ENCODE measurements at places on chromosomes 3 and 15.

DNA sequence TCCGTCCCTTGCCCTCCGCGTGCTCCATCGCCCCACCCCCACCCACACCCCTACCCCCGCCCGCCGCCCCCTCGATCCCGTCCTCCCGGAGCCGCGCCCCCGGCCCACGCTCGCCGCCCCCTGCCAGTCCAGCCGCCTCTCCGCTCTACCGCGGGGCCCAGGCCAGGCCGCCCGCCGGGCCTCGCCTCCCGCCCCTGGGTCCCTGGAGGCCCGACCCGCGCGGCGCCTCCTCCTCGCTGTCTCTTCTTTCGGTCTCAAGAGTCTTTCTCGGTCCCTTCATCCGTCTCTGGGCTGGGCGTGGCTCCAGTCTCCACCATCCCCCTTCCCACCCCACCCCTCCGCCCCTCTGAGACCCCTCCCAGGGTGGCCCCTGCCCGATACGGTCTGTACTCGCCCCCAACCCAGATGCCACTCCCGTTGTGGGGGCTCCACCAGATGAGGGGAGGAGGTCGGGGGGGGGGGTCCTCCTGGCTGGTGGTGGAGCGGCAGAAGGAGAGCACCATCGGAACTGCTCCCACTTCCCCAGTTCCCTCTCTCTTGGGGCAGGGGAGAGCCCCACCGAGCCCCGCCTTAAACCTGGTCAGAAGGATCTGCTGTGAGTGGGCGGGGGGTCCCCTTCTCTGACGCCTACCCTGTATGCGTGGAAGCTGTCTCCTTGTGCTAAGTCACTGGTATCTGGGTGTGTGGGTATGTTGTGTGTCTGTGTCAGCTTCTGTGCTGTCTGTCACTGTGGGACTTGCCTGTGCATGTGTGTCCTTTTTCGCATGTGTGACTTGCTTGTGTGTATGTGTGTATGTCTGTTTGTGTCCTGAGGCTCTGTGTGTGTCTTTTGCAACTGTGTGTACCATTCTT is 1.0 kb downstream of the PRKCD start:
- peak; percentile 49 for DNase-seq

GRCh38 chr3:40255532-40255931 is 54.0 kb upstream of the EIF1B start:
- no peak for DNase-seq

- no peak for DNase-seq
These were observed 68.4 kb upstream of the NR2F2 start for GRCh38 chr15:96262097-96262496.

- DNase-seq: no peak
These were observed 23.0 kb upstream of the MUC20 start for GRCh38 chr3:195697582-195698324.

- DNase-seq: no peak
These were observed 60.3 kb downstream of the SYNM start for GRCh38 chr15:99165020-99165790.

DNA sequence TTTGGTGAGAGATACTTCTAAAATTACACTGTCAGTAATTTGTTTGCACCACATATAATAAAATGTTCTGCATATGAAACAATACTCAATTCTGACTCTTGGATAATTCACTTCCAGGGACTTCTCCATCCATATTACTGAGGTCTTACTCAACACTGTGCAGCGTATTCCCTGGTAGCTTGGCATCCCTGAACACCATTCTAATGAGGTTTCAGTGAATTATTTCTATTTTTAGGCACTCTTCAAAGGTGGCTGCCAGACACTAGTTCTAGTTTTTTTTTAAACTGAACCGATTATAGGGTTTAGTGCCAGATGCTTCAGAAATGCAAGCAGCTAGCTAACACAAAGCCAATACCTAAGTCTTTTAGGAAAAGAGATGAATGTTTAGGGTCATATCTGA is 283.3 kb downstream of the FEZF2 start:
- DNase-seq: no peak

DNA sequence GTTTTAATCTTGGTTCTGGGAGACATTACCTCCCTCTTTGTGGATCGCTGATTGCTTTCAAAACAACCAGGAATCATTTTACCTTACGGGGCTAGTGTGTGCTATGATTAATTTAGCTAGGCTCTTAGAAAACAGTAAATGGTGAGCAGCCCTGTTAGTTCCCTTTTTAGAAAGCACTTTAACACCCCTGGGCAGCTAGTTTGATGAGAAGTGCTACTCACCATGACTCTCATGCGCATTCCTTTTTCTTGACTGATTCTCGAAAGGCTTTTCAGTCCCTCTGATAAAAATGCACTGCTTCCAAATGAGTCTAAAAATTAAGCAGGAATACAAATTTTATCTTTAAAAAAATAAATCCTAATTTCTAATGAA is 75.3 kb upstream of the LEKR1 start:
- DNase-seq: no peak

- no peak for DNase-seq
These were observed 14.5 kb downstream of the TMEM41A start for GRCh38 chr3:185484296-185484695.

- DNase-seq: no peak
These were observed 68.4 kb upstream of the CD96 start for GRCh38 chr3:111473550-111473949.

DNA sequence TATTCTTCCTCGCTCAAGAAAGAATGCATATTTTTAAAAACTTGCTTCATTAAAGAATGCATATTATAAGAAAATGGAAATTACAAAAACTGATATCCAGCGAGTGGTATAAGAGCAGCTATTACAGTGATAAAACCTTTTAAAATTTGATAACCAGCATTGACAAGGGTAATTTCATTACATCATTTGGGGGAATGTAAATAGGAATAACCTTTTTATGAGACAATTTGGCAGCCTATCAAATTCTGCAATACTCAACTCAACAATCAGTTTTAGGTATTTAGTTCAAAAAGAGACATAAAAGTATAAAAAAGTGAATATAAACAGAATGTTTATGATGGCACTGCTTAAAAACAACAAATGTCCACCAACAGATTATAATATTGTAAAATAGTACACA is 35.4 kb downstream of the MAP4 start:
- DNase-seq: no peak

- DNase-seq: no peak
These were observed 377.7 kb upstream of the RBMS3 start for GRCh38 chr3:28903171-28903601.

GRCh38 chr3:147389717-147390116 is 16.6 kb downstream of the ZIC4 start:
- DNase-seq: no peak

DNA sequence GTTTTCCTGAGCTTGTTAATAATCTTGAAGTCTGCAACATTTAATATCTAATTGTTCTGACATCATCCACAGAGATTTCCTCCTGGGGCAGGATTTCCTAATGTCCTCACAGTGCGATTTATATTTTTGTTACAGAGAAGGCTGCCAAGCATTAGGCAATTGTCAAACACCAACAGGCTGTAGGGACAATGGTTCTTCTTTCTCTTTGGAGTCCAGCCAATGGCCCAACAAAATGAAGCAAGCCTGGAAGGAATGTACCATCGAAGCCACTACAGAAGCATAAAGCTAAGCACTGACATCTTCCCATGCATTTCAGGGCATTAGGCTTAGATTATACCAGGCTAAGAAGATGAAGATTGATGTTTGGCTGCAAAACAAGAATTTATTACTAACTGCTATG is 173.0 kb upstream of the FRMD4B start:
- no peak for DNase-seq

- peak; percentile 60 for DNase-seq
These were observed 122.6 kb downstream of the LRIG1 start for GRCh38 chr3:66378256-66378655.

DNA sequence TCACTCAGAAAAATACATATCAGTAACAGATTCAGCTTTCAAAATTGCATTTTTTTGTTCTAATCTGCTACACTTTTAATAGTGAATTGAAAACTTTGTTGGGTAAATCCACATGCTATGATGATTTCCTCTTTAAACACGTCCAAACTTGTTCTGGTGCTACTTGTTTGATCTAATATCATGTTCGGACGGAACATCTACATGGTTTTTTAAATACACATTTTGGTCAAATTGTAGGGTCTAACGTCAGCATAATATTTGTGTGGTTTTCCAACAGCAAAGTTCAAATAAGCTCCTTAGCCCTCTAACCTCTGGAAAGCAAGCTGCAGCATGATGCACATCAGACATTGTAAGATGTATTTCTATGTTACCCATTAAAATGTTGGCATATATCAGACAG is 98.5 kb upstream of the OSTN start:
- DNase-seq: no peak

- no peak for DNase-seq
These were observed 246.1 kb downstream of the TBL1XR1 start for GRCh38 chr3:176951144-176951543.

DNA sequence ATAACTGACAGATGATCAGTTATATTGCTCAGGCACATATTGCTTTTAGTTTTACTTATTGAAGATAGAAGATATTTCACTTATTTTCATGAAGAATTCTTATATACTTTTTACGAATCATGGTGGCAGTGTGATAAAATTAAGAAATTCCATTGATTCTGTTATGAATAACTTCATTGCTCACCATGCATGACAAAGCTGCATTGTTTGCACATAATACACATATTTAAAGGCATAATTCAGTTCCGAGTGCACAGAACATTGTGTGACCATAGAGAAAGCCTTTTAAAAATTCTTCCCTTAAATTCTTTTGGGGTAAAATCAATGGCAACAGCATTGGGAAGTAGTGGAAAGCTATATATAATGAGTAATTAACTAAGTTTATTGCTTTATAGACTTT is 82.5 kb upstream of the NAALADL2 start:
- no peak for DNase-seq

GRCh38 chr3:186525369-186526255 is 18.6 kb downstream of the CRYGS start:
- no peak for DNase-seq

- DNase-seq: no peak
These were observed 67.9 kb upstream of the TNFSF10 start for GRCh38 chr3:172591125-172591605.

DNA sequence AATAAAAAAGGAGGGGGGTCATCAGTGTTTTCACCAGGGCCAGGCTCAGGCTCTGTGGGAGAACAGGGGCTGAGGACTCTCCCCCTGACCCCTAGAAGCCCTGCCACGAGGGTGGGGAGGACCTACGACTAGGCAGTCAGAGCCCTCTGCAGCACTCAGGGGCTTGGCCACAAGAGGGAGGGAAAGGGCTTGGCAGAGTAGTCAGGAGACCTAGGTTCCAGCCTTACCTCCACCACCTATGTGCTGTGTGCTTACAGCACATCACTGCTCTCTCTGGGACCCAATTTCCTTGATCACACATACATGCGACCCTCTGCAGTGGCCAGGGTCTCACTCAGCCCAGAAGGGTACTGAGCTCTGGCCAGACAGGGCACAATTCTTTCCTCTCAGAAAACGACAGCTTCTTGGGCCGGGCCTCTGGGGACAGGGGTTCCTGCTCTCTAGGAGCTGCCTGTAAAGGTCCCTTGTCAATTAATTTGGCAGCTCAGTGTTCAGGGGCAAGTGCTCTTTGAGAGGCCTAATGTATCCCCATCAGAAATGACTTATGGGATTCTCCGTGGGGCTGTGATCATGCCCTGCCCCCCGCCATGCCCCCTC is 16.4 kb upstream of the SKIC8 start:
- no peak for DNase-seq

GRCh38 chr3:30578479-30578878 is 27.9 kb upstream of the TGFBR2 start:
- no peak for DNase-seq

GRCh38 chr15:40330368-40330836 is 6.9 kb downstream of the INAFM2 start:
- no peak for DNase-seq

DNA sequence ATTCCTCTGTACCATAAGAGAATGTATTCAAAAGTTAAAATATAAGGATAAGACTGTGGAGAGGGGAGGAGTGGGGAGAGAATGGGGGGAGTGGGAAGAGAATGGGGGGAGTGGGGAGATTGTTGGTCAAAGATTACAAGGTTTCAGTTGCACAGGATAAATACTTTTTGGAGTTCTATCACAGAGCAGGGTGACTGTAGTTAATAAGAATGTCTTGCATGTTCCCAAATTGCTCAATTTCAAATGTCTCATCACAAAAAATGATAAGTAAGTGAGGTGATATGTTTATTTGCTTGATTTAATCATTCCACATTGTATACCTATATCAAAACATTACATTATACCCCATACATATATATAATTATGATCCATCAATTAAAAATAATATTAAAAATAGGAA is 23.0 kb upstream of the MEF2A start:
- no peak for DNase-seq

GRCh38 chr15:84023636-84024035 is 211.9 kb upstream of the GOLGA6L4 start:
- DNase-seq: no peak

GRCh38 chr3:132073771-132074170 is 39.0 kb upstream of the CPNE4 start:
- no peak for DNase-seq

GRCh38 chr3:140165781-140166180 is 230.8 kb downstream of the CLSTN2 start:
- DNase-seq: no peak

DNA sequence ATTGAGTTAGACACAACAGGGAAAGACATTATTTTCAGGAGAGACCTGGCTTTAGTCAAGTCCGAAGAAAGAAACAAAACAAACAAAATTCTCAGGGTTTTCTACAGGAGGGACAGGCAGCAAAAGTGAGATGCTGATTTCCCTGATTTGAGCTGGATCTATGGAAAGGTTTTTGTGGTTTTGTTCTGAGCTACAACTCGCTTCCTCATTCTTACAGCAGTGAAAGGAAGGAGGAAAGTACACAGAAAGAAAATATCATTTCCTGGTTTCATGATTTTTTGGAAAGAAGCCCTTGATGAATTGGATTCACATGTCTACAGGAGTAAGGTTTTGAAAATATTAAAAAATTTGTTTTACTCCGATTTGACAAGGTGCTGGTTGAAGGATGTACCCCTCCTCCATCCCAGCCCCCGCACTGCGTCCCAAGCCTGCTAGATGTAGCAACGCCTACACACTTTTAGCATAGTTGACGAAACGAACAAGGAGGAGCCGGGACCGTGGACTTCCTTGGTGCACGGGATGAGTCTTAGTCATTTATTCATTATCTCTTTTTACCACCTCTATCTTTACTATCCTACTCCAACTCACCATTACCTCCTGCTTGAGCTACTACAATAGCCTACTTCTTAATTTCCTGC is 10.8 kb downstream of the PRICKLE2 start:
- no peak for DNase-seq

GRCh38 chr3:132979606-132980005 is 58.6 kb upstream of the TMEM108 start:
- no peak for DNase-seq

GRCh38 chr3:59779260-59779659 is 729.4 kb upstream of the CFAP20DC start:
- no peak for DNase-seq

GRCh38 chr15:101310161-101310480 is 15.1 kb upstream of the SNRPA1 start:
- DNase-seq: no peak

Measured in CD4-positive, alpha-beta T cell treated with Interleukin-17A for 4 hours (primary cell).